ENCODE measurements at places on chromosomes 7 and 10. TPM values are rescaled to one million over a fixed set of nuclear protein-coding genes. Genes with fewer than 3 reads are reported as not detected.

Gene DOCK1
- 27.3 TPM for total RNA-seq

Gene ICA1
- 0.76 TPM for total RNA-seq

Gene CYP3A5
- total RNA-seq = 1.5 TPM

Gene DLX6
- not detected for total RNA-seq

Gene ITIH5
- total RNA-seq = 0.08 TPM

Gene SLC16A12
- total RNA-seq = not detected

Gene HYAL4
- total RNA-seq = not detected

Gene TRIM73
- 3.1 TPM for total RNA-seq

Gene NODAL
- total RNA-seq = not detected

Gene RBP3
- total RNA-seq = not detected

Gene GPRIN2
- 24.9 TPM for total RNA-seq

Gene AZGP1
- not detected for total RNA-seq

Gene ACSM6
- not detected for total RNA-seq

Gene CPXM2
- not detected for total RNA-seq

Gene PLXNA4
- 1.5 TPM for total RNA-seq

Gene LLCFC1
- total RNA-seq = not detected

Gene EPO
- not detected for total RNA-seq

Gene ATP6V0E2
- total RNA-seq = 62.8 TPM

Gene MALRD1
- total RNA-seq = not detected

Gene PRSS37
- not detected for total RNA-seq

Gene CTTNBP2
- total RNA-seq = 0.41 TPM

Gene C10orf67
- total RNA-seq = 0.06 TPM

Gene MEOX2
- total RNA-seq = not detected

Gene STAMBPL1
- total RNA-seq = 32.7 TPM

Gene TUBB8
- total RNA-seq = 0.11 TPM

Gene BLNK
- not detected for total RNA-seq

Gene SPDYE2
- not detected for total RNA-seq

Gene GIMAP2
- not detected for total RNA-seq
